ENCODE measurements at places on chromosomes 12 and 14.

DNA sequence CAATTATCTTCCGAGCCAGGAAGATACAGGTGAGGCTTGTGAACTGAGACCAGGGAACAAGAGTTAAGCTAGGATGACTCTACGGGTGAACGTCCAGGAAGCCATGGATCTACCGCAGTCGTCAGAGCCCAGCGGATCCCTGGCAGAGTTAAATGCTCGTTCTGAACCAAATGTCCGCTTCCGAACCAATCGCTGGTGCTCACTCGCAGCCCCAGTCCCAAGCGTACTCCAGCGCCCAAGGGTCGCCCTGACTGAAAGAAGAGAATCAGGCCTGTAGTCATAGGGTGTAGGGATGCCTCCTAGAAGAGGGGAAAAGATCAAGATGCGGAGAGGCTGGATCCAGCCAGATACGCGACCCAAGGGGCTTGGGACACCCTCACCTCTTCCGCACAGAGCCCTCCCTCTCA is 283 bp downstream of the VIPAS39 start:
- no peak for DNase-seq

- DNase-seq = no peak
Measured at GRCh38 chr14:71918955-71919354, 13.3 kb upstream of the RGS6 start.

DNA sequence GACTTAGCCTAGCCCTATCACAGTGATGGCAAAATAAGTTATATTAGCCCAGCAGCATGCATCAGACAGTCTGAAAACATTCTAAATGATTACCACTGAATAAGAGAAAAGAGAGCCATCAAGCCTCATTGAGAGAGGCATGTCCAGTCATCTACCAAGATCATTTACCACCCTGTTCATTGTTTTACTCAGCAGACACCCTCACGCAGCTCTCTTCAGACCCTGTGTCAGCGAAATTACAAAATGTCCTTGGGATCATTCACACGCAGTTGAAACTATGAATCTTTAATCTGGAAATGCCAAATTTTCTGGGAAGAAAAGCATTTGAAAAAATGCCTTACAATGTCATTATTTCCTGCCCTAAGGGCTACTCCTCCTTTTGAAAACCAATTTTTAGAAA is 89.5 kb downstream of the PTPRO start:
- no peak for DNase-seq

DNA sequence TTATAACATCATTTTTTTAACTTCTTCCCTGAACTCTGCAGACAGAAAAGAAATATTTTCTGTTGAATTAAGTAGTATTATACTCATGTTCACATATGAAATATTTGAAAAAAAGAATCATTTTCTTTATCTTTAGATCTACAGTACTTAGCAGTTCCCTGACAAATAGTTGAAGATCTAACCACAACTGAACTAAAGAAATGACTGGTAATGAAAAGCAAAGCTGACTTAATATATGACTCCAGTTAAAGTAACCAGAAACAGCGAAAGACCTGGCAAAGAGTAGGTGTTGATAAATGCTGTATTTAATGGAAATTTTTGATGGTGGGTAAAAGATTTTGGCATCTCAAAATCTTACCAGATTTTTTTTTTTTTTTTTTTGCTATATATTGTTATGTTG is 207.1 kb upstream of the SLC16A7 start:
- no peak for DNase-seq

Measured in effector CD8-positive, alpha-beta T cell (primary cell).